ENCODE measurements at places on chromosomes 4 and X.
A peak's percentile ranks its signal among the peaks of the same experiment; 100 is the strongest.

DNA sequence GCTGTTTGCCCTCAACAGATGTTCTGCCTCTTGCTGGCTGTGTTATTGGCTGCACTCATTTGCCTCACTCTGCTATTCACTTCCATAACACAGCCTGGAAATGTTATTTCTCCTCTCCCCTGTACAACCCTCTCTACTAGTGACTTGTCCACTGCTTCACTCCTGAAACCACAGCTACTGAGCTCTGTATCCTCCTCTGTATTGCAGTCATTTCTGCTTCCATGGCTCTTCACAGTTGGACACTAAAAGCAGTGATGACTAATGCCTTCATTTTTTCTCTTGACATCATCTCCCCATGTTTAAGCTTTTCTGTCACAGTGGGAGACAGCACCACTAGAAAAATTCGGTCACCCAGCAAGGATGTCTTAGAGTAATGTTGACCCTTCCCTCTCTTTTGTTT is 123.0 kb upstream of the PPP1R2C start:
- no peak for DNase-seq

GRCh38 chr4:41106081-41106480 is 108.3 kb downstream of the APBB2 start:
- no peak for DNase-seq

DNA sequence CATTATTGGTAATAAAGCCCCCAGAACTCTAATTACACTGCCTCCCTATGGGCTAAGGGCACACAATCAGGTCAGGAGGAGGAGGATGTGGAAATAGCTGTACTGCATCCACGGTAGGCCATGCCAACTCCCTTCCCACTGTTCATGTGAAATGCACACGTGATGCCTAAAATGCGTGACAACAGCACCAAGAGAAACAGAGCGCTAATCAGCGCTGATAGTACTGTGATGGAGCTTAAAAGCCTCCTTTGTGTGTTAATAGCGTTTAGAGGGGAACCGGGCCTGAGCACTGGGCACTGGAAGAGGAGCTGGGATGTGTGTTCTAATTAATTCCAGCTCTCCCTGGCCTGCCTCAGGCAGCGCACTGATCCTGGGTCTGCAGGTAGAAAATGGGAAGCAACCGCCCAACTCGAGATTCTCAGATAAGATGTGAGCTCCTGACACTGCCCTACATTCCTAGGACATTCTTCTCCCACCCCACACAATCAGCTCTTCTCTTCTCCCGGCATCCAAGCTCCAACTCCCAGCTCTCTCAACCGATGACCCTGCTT is 12.9 kb downstream of the DCTD start:
- DNase-seq: no peak

DNA sequence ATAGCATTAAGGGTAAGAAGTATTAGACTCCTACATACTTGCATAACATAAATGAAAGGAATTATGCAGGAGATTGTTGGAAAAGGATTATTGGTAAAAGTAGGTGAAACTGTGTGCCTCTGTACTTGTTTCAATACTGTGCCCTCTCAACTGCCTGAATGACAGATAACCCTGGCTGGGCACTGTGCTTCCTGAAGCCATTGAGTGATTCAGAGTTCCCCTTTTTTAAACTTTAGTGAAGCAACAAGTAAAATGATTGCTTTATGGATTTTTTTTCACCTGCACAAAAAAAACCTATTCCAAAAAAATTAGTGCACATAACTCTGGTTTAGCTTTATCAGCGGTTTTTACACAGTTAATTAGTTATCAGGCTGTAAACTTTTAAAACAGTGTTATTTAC is 204.8 kb downstream of the TRAM1L1 start:
- no peak for DNase-seq

DNA sequence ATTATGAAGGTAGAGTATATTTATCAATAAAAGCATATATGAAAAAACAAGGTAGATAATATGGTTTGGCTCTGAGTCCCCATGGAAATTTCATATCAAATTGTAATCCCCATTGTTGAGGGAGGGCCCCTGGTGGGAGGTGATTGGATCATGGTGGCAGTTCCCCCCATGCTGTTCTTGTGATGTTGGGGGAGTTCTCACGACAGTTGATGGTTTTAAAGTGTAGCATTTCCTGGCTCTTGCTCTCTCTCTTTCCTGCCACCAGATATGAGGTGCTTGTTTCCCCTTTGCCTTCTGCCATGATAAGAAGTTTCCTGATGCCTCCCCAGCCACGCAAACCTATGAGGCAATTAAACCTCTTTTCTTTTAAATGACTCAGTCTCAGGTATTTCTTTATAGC is 260.4 kb downstream of the PPARGC1A start:
- DNase-seq: no peak

GRCh38 chrX:118392716-118393115 is 46.8 kb downstream of the WDR44 start:
- DNase-seq: no peak

- no peak for DNase-seq
These were observed 52.8 kb downstream of the SPRY1 start for GRCh38 chr4:123449362-123449761.

DNA sequence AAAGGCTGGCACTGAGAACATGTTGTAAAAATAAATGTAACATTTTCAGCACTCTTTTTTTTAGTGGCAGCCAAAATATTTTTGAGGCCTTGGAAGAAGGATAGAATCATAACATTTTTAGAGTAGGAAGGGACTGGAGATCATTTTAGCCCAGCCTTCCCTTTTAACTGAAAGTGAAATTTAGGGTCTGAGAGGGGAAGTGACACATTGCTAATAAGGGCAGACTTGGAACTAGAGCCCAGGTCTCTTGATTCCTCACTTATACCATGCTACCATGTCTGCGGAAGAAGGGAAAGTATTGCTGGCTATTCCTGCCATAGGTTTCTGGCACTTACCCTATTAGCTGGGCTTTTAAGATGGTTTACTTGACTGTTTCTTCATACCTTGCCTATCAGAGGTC is 4.8 kb downstream of the WDR44 start:
- DNase-seq: no peak

DNA sequence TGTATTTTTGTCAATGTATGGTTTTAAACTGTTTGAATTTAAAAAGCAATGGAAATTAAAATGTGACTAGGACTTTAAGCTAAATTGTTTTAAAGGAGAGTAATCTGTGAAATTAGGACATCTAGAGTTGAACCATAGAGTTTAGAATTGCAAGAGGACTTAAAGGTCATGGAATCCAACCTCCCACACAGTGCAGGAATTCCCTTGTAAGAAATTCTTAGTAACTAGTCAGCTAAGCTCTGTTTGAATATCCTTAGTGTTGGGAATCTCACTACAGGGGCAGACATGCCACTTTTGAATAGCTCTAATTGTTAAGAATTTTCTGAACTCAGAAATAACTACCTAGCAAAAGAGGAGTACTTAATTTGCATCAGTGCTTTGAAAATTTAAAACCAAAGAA is 292.9 kb downstream of the IL1RAPL1 start:
- DNase-seq: no peak

DNA sequence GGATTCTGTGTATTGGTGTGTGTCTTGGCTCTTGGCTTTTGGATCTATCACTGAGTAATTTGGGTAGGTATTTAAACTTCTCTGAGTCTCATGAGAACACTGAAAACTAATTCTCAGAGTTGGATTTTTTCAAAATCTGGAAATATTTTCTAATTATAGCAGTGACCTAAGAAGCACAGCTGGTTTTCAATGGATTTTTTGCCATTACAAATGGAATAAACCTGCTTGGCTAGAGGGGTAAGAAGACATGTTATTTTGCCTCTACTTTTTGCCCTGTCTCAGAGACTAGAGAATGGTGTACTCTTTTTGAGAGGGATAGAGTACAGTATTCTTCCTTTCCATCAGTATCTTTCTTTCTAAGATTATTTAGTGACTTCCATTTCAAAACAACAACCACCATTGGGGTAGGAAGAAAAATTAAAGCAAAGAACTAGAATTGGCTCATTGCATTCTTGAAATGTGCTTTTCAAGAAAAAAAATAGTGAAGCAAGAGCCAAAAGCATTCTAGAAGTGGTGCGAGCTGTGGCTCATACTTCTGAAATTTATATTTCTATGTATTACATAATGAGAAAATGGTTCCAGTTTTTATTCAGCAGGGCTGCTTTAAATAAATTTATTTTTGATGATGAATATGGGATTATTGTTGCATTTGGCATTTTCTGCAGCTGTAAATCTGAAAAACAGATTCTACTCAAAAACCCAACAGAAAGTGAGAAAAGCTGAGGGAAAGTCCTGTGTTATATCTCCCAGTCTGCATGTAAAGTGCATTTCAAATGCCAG is 850.2 kb upstream of the SLIT2 start:
- no peak for DNase-seq

GRCh38 chr4:117560329-117560728 is 474.0 kb upstream of the NDST3 start:
- no peak for DNase-seq

DNA sequence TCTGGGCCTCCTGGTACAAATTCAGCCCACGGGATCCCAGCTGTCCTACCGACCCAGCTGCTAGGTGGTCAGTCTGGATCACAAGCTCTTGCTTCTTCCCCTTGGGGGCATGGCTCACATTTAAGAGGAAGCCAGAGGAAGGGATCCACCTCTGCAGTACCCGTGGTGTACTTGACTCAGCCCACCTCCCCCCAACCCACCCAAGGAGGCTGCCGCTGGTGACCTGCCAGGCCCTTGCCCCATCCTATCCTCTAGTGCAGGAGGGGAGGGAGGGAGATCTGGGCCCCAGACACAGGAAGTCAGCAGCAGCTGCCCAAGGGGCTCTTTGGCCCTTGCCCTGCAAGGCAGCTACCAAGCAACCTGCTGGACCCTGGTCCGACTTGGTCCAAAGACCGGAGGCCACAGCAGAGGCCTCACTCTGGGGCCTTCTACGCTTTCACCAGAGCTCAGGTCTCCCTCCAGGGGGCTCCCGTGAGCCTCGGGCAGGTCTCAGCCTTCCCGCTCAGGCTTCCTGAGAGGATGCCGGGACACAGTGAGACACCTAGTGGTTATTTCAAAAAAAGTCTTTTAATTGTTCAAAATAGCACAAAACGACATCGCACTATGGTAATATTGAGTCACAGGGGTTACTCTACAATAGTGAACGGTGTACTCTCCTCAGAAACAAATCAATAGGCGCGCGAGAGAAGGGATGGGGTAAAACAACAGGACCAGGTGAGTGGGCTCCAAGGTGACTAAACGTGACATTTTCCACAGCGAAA is 2.7 kb upstream of the RENBP start:
- peak; percentile 62 for DNase-seq

- DNase-seq: no peak
These were observed 849.4 kb downstream of the FSTL5 start for GRCh38 chr4:161314371-161314770.

DNA sequence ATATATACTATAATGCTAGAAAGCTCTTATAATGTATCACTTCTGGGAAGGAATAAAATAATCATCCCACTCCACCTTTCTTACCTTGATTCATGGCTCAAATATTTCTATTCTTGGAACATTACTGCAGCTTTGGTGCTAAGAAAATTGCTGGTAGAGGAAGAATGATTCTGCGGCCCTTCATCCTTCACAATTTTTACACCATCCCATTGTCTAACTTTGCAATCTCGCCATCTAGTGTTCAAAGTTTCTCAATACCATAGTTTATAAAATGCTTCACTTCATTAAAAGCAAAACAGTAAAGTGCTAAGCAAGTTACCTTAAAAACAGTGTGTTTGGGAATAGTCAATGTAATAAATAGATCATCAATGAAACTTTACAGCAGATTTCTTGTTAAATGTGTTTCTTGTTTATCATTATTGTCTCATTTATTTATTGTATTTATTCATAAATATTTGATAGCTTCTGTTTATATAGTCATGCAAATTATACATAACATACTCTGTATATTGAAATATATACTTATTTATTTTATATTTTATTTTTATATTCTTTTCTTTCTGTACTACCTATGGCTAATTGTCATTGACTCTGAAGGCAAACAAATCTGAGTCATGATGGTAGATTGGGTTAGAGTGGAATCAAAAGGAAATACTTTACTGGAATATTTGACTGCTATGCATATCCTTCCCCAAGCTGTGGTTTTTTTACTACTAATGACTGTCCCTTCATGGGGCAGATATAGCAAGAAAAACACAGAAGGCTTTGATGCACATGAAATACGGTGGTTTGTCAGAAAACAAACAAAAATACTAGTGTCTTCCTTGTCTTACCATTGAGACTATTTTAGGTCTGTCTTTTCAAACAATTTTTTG is 390.7 kb downstream of the MAPK10 start:
- no peak for DNase-seq

- no peak for DNase-seq
These were observed 151.5 kb downstream of the CENPC start for GRCh38 chr4:67393699-67394281.

DNA sequence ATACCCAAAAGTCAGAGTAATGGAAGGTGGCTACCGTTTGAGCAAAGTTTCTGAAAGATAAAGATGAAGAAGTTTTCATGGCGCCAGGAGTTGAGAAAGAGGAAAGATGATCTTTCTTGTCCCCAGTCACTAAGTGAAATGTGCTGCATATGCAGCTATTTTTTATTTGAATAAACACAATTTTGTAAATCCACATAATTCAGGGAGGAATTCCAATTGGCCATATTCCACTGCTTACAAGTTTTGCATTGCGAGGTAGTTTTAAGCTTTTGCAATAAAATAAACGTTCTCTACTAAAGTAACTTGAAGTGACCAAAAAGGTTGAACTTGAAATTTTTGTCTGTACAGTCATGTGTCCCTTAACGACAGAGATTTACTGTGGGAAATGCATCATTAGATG is 139.3 kb upstream of the VCX2 start:
- DNase-seq: no peak

DNA sequence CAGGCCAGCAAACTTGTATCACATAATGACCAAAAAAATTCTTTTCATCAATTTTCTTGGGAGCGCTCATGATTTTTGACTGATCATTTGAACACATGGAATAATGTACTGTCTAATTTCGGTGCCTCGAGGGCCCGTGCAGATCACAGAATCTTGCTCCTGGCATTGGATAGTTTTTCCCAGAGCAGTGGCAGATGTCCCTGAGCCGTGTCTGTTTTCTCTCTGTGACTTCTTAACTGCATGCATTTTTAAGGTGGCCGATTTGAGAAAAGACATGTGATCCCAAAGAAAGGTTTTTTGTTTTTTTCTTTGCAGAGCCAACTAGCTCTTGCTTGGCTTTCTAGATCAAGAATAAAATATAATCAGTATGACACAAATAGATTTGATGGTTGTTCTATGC is 19.7 kb downstream of the GPRIN3 start:
- no peak for DNase-seq

DNA sequence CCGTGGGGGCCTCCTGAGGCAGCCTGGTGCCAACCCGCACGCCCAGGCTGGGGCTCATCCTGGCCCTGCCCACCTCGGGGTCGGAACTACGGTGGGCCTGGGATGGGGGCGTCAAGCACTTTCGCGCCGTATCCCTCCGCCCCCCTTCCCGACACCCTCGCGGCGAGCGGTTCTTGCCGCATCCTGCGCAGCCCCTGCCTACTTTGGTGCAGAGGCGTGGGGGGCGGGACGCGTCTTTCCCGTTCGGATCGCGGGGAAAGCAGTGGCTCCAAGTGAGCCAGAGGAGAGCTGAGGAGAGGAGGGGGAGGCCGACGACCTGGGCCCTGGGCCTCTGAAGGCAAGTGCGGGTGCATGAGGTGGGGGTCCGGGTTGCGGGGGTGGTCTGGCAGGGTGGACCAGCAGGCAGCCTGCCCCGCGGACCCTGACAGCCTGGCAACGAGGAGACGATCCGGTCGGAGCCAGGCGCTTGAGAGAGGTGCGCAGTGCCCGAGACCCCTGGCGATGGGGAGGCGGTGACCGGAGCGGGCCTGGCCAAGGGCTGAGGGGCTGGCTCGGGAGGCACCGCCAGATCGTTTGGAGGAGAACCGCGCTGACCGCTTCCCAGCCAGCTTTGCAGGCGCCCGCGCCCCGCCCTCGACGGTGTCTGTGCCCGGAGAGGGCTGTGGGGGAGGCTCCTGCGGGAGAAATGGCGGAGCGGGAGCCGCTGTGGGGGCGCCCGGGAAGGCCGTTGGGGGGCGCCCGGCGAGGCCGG is at the start of gene GPRASP2:
GPRASP2 (plus strand) TSS at position 233 of the 751 bp plus-strand sequence. CDS start 2,422 bp downstream, outside the sequence.
- no peak for DNase-seq
